ENCODE measurements at places on chromosomes 3 and 15. TPM values are rescaled to one million over a fixed set of nuclear protein-coding genes. Genes with fewer than 3 reads are reported as not detected.

Gene MEIS2
- 10.1 TPM for total RNA-seq

Gene PPARG
- 36.9 TPM for total RNA-seq

Gene RBPMS2
- not detected for total RNA-seq

Gene HTR3E
- total RNA-seq, result not detected

Gene SNX33
- total RNA-seq, result 12.4 TPM

Gene SPINT1
- total RNA-seq, result 3.2 TPM

Gene CYP1A2
- total RNA-seq, result not detected

Gene CCDC9B
- total RNA-seq, result 15.2 TPM

Gene GOLGA6L10
- 0.65 TPM for total RNA-seq

Gene ZNF717
- 9.6 TPM for total RNA-seq

Gene GPR149
- not detected for total RNA-seq

Gene SV2B
- 2.3 TPM for total RNA-seq

Gene ARGFX
- not detected for total RNA-seq

Data from vein endothelial cell (primary cell).